ENCODE measurements at places on chromosomes 13 and 19. TPM values are rescaled to one million over a fixed set of nuclear protein-coding genes. Genes with fewer than 3 reads are reported as not detected.

DNA sequence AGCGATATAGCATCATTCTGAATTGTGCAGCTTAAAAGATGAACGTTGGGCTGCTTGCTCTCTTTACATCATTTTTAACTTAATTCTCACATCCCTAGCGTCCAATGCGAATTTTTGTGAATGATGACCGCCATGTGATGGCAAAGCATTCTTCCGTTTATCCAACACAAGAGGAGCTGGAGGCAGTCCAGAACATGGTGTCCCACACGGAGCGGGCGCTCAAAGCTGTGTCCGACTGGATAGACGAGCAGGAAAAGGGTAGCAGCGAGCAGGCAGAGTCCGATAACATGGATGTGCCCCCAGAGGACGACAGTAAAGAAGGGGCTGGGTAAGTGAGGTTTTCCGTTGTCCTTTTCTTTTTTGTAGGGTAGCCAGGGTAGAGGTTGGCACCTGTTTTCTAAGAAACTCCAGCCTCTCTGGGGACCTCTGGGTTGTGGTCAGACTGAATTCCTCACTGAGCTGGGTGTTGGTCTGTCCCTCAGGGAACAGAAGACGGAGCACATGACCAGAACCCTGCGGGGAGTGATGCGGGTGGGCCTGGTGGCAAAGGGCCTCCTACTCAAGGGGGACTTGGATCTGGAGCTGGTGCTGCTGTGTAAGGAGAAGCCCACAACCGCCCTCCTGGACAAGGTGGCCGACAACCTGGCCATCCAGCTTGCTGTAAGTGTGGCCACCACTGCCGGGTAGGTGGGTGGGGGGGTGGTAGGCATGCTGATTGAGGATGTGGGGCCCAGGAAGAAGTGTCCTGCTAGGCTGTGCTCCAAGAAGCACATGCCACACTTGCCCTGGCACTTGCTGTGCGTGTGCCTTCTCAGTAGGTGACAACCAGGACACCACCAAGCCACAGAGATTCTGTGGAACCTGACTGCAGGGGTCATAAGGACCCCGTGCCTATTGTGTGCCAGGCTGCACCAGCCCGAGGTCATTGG, 17.0 kb downstream of the ILF3 start:
- DNase-seq = no peak

GRCh38 chr19:30161770-30162169, 210.4 kb upstream of the ZNF536 start:
- no peak for DNase-seq

The SUPT5H gene
- 121 TPM for total RNA-seq

- no peak for DNase-seq
These were observed 66.2 kb downstream of the FOXO1 start for GRCh38 chr13:40600149-40600751.

- DNase-seq = no peak
These were observed 144.2 kb upstream of the ZNF507 start for GRCh38 chr19:32201211-32201610.

The CAMSAP3 gene
- total RNA-seq = 29.3 TPM

The ZNF737 gene
- total RNA-seq = 65.6 TPM

- no peak for DNase-seq
These were observed 277.5 kb downstream of the DNAJC15 start for GRCh38 chr13:43300865-43301264.

GRCh38 chr13:49225223-49226042, 5.3 kb downstream of the MLNR start:
- no peak for DNase-seq

The RPL28 gene
- 2,509 TPM for total RNA-seq

- DNase-seq = no peak
These were observed 1.1 kb downstream of the CYP2S1 start for GRCh38 chr19:41194157-41194552.

GRCh38 chr19:48443256-48443655, 2.5 kb upstream of the GRWD1 start:
- DNase-seq = no peak

DNA sequence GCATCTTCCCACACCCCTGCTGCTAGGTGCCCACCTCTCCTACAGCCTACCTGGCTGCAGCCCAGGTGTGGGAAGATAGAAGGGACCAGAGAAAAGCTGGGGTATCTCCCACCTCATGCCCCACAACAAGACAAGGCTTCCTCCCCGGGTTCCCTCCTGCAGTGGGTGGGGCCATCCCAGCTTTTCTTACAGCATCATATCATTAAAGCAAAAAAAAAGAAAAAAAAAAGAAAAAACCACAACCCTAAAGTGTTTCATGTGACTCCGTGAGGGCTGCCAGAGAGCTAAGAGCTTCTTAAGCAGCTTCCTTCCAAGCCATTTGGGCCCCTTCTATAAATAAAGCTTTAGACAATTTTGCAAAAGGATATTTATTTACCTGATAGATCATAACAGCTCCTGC, 455.4 kb upstream of the TSHZ3 start:
- no peak for DNase-seq

GRCh38 chr19:54197121-54197520, 3.5 kb upstream of the RPS9 start:
- no peak for DNase-seq

DNA sequence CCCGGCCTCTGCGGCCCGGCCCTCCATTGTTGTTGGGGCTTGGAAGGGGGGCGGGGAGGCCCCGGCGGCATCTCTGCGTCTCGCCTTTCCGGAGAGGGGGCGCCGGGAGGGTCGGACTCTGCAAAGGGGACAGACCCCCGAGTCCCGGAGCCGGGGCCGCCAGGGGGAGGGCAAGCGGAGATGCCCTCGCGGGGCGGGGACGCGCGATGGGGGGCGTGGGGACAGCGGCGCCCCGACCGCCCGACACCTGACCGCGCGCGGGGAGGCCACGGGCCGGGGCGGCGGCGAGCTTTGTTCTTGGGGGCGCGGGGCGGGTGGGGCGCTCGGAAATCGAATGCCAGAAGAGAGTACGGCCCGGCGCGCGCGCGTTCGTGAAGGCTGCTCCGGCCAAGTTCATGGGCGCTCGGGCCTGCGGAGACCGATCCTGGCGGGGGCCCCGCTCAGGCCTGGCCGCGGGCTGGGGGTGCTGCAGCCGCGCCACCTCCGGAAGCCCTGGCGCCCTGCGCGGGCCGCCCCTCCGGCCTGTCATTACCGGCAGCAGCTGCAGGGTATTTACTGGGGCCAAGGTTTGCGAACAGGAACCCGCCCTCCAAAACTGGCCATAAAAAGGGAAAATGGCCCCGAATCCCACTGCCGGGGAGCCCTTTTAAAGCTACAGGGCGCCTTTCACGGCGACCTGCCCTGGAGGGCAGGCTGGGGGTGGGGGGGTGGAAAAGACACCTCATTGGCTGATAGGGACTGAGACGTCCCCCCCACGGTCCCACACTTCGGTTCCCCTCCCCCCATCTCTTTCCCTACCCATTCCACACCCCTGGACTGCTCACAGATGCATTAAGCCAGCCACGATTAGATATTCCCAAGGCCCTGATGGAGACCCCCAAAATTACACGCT, 11.1 kb upstream of the NANOS3 start:
- DNase-seq = no peak

The PLK5 gene
- total RNA-seq = not detected

DNA sequence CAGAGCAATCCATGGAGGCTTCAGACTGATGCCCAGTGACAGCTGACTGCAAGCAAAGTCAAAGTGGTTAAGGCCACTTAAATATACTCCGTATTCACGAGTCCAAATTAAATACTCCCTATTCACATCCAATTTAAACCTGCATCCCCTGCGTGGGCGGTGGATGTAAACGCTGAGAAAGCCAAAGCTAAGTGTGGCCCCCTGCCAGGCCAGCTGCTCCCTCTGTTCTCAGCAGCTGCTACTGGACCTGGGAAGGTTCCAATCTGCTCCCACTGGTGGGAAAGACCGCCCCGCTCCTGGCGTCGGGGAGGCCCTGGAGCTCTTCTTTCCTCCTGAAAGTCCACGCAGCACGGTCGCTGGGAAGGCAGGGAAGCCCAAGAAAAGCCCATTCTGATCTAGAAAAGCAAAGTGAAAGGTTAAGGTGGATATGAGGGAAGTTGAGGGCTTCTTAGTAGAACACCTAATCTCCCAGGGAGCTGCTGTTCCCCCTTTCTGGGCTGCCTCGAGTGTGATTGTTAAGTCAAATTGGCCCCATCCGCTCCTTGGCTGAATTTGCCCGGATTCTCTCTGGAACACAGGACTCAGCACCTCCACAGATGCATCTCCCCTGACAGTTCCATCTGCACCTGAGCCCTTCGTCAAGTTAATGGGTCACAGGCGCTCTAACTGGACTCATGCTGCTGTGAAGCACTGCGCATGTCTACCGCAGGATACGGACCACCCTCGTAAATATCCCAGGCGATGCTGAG, 205.5 kb downstream of the USP12 start:
- no peak for DNase-seq

GRCh38 chr19:44598880-44599279, 14.5 kb upstream of the IGSF23 start:
- DNase-seq = no peak

The ZNF470 gene
- 5.8 TPM for total RNA-seq

- no peak for DNase-seq
These were observed 489.6 kb downstream of the KLF5 start for GRCh38 chr13:73548449-73548848.

- DNase-seq = peak; percentile 73
These were observed 4.2 kb downstream of the PRR36 start for GRCh38 chr19:7869910-7870511.

The DAND5 gene
- not detected for total RNA-seq

GRCh38 chr19:13154241-13154778, 4.1 kb downstream of the IER2 start:
- peak; percentile 95 for DNase-seq

The PGPEP1 gene
- total RNA-seq = 48.5 TPM

The CNFN gene
- total RNA-seq = 5.3 TPM

The PTBP1 gene
- total RNA-seq = 374 TPM

DNA sequence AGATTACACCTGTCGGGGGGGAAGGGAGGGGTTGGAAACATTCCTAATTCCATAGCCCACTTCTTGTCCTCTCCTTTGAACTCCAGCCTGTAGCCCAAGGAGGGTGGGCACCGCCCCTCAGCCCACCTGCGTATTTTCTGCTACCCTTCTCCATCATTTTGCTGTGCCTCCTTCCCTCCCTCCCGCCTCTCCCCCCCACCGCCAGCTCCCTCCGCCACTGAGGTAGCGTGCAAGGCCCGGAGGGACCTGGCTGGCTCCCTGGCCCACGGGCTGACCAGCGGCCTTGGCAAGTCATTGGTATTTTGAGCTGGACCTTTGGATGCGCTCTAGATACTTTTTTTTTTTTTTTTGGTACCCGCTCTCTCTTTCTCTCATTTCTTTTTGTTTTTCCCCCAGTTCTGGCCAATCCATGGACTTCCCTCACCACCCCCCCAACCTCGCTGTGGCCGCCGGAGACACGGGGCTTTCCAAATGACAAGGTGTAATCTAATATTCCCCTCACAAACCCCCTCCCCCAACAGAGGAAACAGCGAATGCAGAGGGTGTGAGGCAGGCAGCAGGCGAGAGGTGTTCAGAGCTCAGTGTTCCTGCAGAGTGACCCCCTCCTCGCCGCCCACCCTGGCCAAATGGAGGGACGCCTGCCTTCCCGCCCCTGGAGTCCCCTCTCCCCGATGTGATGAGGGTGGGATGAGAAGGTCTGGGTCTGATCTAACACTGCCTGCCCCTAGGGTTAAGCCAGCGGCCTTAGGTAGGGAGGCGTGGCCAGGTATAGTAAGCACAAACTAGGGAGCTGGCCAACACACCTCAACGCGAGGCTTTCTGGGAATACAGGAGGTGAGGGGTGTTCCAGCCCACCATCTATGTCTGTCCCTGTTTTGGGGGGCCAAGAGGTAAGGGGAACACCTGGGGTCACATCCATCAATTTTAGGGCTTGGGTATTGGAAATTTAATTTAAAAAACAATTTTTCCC, 89.2 kb downstream of the PTPRS start:
- no peak for DNase-seq

- DNase-seq = no peak
These were observed 17.4 kb downstream of the ZNF579 start for GRCh38 chr19:55563261-55563690.

The F10 gene
- 9.4 TPM for total RNA-seq

- no peak for DNase-seq
These were observed 10.9 kb upstream of the KCTD15 start for GRCh38 chr19:33785795-33786194.

The KLF1 gene
- not detected for total RNA-seq

The ANGPTL8 gene
- not detected for total RNA-seq

DNA sequence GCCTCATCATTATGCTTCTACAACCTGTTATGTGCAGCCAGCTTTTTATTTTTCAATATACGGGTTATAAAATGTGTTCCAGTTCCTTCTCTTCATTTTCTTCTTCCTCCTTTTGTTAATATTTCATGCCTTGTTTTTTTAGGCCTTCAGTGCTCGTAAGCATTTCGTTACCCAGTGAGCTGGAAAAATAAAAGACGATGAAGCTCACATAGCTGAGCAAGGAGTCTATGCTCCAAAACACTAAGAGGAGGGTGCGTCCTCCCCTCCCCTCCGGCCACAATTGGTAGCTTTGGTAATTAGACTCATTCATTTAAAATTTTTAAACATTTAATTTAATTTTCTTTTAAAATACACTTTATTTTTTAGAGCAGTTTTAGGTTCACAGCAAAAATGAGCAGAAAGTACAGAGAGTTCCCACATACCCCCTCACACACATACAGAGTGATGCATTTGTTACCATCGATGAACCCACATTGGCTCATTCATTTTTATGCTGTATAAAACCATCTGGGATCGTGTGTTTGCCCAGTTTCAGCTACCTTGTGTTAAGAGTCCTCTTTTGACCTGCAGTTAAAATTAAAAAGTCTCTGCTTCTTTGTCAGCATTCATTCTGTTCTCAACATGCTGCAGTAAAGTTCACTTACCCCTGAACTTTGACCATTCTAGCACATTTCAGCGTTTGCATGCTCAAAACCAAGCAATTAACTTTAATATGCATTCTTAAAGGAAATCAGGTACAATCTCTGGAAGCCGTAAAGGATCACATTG, 223.9 kb downstream of the LACC1 start:
- DNase-seq = no peak

The SLC25A41 gene
- not detected for total RNA-seq

DNA sequence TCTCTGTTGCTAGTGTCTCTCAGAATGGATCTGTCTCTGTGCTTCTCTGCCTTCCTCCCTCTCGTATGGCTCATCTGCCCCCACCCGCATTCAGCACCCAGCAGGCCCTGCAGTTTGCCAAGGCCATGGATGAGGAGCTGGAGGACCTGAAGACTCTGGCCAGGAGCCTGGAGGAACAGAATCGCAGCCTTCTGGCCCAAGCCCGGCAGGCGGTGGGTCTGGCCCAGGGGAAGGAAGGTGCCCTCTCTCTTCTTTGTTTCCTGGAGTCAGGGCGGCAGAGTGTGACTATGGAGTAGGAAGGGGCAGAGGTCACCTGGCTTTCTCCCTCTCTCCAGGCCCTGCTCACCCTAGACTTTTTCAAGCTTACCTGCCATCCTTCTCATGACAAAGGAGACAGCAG, 10.9 kb downstream of the KASH5 start:
- DNase-seq = no peak

Measured in ureter (tissue), 1 donor.